ENCODE measurements at places on chromosomes 6 and 20.

GRCh38 chr20:32237419-32237818 lies 29.7 kb downstream of the POFUT1 start:
- DNase-seq = no peak

DNA sequence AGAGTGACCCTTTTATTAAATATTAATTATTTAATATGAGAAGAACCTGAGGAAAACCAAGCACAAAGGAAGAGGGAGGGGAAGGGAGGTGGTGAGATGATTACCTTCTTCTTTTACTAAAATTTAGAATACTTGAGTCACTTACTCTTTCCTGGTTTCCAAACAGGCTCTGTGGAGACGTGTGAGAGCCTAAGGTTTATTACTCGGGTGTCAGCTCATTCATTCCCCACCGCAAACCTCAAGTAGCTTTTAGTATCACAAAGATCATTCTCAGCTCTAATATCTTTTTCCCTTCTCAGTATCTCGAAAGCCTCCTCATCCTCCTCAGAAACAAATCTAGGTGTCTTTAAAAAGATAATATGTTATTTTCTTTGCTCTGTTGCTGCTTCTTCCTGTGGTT lies 497.2 kb upstream of the JARID2 start:
- no peak for DNase-seq

- no peak for DNase-seq
These were observed 98.8 kb upstream of the GRIK2 start for GRCh38 chr6:101294676-101295075.

DNA sequence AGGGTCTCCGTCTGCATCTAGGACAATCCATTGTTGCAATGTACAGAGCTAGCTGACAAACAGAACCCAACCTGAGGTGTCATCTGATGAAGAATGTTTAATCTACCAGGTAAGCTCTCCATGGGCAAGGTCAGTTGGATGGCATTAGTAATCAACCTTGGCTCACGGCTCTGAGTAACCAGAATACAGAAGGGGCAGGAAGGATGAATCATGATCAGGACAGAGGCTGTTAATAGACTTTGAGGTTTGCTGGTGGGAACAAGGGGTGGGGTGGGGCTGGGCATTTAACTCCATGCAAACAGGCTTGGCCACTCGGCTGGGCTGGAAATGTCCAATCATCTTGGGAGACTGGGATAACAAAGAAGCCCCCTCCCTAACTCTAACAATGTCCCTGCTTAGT lies 77.1 kb upstream of the MRPS10 start:
- DNase-seq = no peak

DNA sequence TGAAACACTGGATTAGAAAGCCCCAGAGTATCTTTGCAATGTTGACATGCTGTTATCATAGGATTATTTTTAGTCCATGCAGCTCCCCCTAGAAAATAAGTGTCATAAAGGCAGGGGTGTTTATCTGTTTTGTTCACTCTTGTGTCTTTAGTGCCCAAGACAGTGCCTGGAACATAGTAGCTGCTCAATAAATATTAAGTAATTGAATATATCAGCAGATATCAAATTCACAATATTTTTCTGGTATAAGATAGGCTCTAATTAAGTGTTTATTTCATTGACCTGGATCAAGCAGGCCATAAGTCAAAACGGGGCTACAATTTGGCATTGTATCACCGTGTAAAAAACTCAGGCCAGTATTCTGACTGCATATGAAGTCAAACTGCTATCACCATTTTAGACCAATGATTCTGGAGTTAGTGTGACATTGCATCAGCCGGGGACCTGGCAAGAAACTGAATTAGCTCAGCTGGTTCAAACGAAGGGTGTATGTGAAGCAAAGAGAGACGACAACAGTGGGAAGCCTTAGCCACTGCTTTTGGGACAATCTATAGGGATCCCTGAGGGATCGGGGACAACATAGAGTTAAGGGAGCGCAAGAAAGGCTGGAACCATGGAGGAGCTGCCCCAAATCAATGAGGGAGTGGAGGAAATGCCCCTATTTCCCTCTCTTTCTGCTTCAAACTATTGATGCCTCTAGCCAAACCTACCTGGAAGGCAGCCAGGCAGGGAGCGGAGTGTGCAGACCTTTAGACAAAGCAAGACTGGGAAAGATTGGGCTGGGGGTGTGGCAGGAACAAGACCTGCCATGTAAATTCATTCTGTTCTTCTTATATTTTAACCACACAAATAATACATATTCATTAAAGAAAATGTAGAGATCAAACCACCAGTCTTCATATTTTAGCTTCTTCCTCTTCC lies 112.2 kb downstream of the PLEKHG1 start:
- DNase-seq = no peak

GRCh38 chr6:6317386-6317785 lies 3.1 kb downstream of the F13A1 start:
- DNase-seq = no peak

GRCh38 chr20:38685853-38686473 lies 38.3 kb upstream of the SLC32A1 start:
- no peak for DNase-seq

DNA sequence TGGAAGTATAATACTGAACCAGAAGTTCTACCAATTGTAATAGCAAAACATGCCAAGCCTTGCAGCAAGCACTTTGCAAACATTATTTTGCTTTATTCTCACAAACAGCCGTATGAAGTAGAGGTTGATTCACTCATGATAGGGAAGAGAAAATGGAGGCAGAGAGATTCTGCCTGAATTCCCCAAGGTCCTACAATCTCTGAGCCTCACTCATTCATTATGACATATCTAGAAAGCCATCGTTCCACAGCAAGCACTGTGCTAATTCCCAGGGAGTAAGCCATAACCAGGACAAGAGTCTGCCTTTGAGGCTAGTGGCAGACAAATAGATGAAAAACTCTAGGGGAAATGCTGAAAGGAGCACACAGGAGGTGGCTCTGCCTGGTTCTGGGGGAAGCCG lies 288.0 kb downstream of the TSHZ2 start:
- DNase-seq = no peak

GRCh38 chr6:78465059-78465634 lies 402.2 kb upstream of the IRAK1BP1 start:
- DNase-seq = no peak

DNA sequence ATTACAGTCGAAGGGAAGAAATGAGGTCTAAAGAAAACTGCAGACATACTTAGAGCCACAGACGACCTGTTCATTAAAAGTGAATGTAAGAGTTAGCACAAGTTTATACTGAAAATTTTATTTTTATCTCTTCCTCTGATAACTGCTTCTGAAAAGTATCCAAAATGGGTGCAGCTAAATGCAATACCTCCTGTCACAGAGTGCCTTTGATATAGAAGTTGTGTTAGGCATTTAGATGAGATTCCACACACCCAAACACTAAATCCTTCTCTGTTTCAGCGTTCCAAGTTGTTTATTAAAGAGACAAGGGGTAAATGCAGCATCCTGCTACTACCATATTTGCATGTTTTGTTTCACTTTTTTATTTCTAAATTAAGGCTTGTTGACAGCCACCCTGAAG lies 214.7 kb upstream of the TSHZ2 start:
- no peak for DNase-seq

GRCh38 chr20:54620611-54621010 lies 145.2 kb downstream of the DOK5 start:
- DNase-seq = no peak

DNA sequence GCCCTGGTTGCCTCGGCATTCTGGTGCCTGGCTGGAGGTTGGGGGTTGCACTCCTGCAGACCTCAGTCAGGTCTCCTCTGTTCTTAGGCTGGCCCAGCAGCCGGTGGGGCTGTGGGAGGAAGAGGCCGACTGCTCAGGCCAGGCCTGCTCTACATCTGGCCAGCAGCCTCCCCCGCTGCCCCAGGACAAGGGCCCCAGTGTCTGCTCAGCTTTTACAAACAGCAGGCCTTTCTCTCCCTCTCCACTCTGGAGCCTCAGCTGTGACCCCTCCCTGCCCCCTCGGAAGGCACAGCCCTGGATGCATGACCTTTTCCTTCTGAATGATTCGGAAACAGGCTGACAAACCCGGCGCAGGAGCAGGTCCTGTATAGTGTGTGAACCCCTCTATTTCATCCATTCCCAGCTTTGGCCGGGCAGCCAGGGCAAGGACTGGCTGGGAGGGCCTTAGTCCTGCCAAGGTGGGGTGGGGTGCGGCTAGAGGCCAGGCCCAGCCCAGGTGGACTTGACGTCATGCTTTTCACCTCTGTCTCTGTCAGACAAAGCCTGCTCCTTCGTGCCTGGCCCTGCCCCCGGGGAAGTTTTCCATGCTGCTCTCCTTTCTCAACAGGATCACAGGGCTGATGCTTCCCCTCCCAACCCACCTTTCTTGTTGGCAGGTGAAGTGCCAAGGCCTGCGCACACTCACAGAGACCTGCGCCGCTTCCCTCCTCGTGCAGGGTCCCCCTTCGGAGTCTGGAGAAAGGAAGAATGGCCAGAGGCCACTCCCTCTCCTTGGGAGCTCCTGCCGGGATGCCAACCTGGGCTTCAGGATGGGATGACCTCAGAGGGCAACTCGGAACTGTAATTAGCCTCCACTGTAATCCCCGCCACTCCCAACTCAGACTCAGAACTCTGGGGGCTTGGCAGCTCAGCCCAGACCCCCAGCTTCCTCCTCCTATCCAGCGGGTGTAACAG lies 10.1 kb upstream of the ITPR3 start:
- DNase-seq = no peak

GRCh38 chr20:62357187-62357667 lies 9.9 kb downstream of the LAMA5 start:
- DNase-seq = no peak

GRCh38 chr20:6079016-6079415 lies 25.2 kb upstream of the LRRN4 start:
- no peak for DNase-seq

GRCh38 chr20:19860737-19861136 lies 102.7 kb downstream of the RIN2 start:
- DNase-seq = no peak

- no peak for DNase-seq
These were observed 9.1 kb upstream of the FOXP4 start for GRCh38 chr6:41536795-41537758.

GRCh38 chr20:14582855-14583254 lies 245.4 kb upstream of the FLRT3 start:
- DNase-seq = no peak

DNA sequence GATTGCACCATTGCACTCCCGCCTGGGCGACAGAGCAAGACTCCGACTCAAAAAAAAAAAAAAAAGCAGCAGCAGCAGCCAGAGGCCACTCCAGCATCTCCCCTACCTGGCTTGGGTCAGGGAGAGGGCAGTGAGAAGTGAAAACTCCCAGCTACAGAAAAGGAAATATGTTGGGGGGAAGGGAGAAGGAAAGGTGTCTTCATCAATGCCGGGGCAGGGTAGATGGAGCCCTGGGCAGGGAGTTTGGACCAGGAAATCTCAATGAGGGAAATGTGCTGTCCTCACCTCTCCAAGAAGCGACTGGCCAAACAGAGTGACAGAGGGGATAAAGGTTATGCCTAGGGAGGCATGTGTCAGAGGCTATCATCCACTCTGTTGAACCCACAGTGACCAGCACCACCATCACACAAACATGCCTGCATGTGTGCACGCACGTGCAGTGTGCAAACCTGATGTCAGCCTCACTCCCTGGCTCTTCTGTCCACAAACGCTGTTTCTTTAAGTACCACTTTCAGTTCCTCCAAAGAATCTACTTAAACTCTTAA lies 887 bp upstream of the AIF1 start:
- no peak for DNase-seq

DNA sequence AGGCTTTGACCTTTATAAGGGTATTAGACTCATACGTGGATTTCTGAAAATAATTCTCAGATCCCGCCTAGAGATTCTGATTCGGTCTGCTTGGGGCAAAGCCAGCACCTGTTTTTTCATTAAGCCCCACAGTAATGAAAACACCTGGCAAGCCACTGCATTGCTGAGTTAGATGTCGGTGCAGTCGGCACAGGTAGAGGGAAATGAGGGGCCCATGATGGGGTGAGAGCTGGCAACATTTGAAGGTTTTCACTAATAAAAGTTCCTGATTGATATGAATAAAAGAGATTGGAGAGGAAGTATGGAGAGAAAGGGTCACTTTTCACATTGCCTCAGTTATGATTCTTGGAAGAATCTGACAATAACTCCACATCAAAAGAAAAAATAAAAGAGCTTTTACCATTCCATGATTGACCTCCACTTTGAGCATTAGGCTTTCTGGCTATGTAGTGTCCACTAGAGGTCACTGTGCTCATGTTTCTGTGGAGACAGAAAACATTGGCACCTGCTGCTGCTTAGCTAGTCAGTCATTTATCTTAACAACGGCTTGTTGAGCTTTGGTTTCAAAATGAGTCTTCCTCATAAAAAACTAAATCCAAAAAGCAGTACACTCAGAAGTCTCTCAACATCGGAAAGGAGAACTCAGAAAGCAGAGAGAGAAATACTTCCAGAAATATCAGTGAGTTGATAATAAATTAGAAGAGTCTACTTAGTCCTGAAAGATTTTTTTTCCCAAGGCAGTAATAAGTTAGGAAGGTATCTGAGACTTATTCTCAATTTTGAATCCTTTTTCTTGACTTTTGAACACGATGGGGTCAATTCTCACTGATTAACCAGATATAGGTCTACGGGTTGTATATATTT lies 53.3 kb upstream of the KLHL31 start:
- no peak for DNase-seq

- no peak for DNase-seq
These were observed 26.3 kb downstream of the RPRD1B start for GRCh38 chr20:38059832-38060231.

GRCh38 chr6:107806691-107807090 lies 17.4 kb downstream of the SCML4 start:
- no peak for DNase-seq

- no peak for DNase-seq
These were observed 41.3 kb downstream of the REV3L start for GRCh38 chr6:111441678-111442243.

GRCh38 chr6:16783509-16783908 lies 22.2 kb upstream of the ATXN1 start:
- DNase-seq = no peak

DNA sequence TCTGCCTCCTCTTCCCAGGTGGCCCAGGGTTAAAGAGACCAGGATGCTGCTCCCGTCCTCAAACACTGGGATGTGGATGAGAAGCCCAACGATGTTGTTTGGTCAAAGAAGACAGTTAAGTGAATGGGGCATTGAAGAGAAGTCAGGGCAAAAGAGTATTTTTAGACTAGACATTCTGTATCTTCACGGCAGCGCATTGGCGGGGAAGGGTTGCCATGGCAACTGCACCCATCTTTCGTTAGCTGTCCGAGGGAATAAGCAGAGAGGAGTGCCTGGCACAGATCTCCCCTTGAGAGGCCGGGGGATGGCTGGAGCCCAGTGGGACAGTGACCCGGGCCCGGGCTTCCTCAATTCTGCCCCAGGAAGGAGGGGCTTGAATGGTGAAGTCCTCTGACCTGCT lies 56.4 kb upstream of the GPR31 start:
- no peak for DNase-seq

DNA sequence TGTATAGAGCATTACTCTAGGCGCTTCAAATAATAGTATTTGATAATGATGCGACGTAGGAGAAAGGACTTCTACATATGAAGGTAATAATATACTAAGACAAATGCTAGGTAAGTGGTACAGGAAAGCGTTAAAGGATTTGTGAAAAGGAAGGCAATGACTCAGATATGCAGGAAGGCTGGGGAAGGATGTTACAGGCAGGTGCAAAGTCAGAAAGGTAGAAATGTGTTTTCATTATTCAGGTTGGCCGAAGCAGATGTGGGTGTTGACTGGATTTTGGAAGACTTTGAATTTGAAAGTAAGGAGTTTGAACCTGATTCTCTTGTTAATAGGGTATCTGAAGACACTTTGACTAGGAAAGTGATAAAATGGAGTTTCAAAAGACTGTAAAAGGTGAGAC lies 51.0 kb downstream of the STK4 start:
- no peak for DNase-seq

GRCh38 chr20:61599541-61599992 lies 347.5 kb downstream of the CDH4 start:
- no peak for DNase-seq

Data from GOT3 (cell line).